ENCODE measurements at places on chromosomes 16 and 17. TPM values are rescaled to one million over a fixed set of nuclear protein-coding genes. Genes with fewer than 3 reads are reported as not detected.

The HBA1 gene
- 0.42 TPM for total RNA-seq

The RNF43 gene
- 8.6 TPM for total RNA-seq

The FN3K gene
- 20.0 TPM for total RNA-seq

DNA sequence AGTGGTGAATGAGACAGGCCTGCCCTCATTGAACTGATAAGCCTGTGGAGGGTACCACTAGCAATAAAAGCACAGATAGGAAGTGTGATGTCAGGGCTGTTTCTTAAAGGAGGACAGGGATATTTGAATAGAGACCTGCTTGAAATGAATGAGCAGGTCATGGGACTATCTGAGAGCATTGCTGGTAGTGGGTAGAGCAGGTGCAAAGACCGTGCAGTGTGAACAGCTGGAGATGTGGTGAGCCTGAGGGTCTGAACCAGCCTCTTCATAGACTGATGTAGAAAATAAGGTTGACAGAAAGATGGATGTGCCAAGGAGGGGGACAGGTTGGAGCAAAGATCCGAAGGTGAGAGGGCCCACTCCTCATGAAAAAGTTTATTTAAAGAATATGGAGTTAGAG is 2.4 kb downstream of the NUP93 start:
- H3K27me3 ChIP-seq, result no peaks in the 10 kb centered on the region
- no peaks in the 10 kb centered on the region for H3K36me3 ChIP-seq
- H3K4me3 ChIP-seq, result no peak overlapping the region

- no peak for DNase-seq
- H3K4me3 ChIP-seq, result no peak overlapping the region
- peaks cover 29% of the 10 kb centered on the region for H3K36me3 ChIP-seq
- H3K27me3 ChIP-seq, result no peaks in the 10 kb centered on the region
- no peaks in the 10 kb centered on the region for H3K4me1 ChIP-seq
These were observed 3.2 kb upstream of the GDPD3 start for GRCh38 chr16:30116291-30117207.

DNA sequence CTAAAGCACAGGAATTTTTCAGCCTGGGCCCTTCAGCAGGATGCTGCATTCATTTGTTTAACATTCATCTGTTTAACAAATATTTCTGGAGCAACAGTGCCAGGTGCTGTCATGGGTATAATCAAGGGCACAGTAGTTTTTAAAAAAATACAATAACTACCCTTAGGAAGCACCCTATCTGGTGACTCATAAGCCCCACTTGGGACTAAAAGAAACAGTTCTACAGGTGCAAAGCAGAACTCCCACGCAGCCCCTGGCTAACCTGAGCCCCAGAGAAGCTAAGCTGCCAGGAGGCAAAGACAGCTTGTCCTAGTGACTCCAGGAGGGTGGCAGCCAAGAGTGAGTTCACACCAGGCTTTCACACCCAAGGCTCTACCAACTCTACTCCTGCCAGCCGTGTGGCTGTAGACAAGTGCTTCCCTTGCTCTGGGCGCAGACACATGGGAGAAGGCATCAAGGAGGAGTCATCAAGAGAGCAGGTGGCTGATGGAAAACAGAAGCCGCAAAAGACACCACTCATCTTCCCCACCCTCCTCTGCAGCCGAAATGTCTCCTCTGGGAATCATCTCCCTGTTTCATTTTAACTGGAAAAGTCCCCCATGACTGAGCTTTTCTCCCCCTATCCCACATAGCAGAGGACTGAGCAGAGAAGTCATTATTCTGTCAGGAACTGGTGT is 14.4 kb downstream of the CUEDC1 start:
- no peak overlapping the region for H3K27ac ChIP-seq
- H3K36me3 ChIP-seq, result no peaks in the 10 kb centered on the region

DNA sequence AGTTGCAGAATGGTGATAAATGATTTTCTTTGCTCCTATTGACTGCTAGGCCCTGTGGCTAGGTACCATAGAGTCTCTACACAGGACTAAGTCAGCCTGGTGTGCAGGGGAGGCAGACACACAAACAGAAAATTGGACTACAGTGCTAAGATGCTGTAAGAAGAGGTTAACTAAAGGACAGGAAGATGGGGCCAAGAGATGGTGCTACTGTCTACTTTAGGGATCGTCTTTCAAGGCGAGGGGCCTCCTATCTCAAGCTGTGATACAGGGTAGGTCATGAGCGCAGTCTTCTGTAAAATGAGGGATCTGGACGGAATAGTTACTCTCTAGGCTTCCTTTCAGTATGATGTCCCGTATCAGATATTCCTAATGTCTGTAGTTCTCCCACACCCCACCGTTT is 817 bp downstream of the NME1 start:
- peaks cover 2% of the 10 kb centered on the region for H3K36me3 ChIP-seq
- DNase-seq, result peak; percentile 18
- H3K27me3 ChIP-seq, result no peaks in the 10 kb centered on the region
- peak overlapping the region; percentile 66 for H3K4me3 ChIP-seq
- H3K4me1 ChIP-seq, result peaks cover 5% of the 10 kb centered on the region

- H3K36me3 ChIP-seq, result no peaks in the 10 kb centered on the region
- H3K4me1 ChIP-seq, result no peaks in the 10 kb centered on the region
- no peak overlapping the region for H3K27ac ChIP-seq
- no peak for DNase-seq
- no peak overlapping the region for H3K4me3 ChIP-seq
- H3K27me3 ChIP-seq, result peaks cover 6% of the 10 kb centered on the region
These were observed 6.9 kb downstream of the PPY start for GRCh38 chr17:43935204-43935925.

DNA sequence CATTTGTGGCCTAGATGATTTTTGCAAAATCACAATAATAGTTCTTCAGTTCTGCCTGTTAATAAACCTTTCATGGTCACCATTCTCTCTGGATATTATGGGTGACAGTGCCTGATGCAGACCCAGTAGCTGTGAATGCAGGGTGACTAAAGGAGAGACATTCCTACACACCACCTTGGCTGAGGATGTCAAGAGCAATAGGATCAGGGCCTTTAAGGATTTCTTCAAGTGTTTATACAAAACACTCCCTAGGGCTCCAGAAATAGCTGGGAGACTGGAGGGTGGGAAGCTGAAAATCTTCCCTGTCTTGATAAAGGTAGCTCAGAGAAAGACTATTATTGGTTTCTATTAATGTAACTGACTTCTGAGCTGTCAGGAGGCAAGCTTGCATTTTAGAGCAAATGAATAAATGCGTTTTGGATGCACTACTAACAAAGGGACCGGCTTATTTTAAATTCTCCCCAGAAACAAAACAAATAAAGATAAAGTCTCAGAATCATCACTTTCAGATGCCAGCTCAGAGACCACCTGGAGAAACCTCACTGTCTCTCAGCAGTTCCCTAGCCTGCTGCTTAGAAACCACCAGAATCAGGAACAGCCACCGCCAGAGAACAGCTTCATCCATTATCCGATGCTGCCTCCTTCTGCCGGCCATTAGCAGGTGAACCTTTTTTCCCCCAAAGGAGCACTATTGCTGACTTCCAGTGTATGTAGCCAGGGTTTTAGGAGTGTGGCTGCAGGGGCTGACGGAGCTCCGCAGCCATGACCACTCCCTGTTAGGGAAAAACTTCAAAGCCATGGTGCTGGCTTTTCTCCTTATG is 171.4 kb upstream of the DYNLRB2 start:
- H3K36me3 ChIP-seq, result no peaks in the 10 kb centered on the region
- peak; percentile 43 for DNase-seq
- no peak overlapping the region for H3K4me3 ChIP-seq
- H3K27me3 ChIP-seq, result peaks cover 28% of the 10 kb centered on the region
- H3K4me1 ChIP-seq, result no peaks in the 10 kb centered on the region

All from cardiac muscle cell (in vitro differentiated cells and primary cell).